Stimulated activated CD8-positive, alpha-beta memory T cell treated with anti-CD3 and anti-CD28 coated beads, Interleukin-7, amount 100 ng/mL, for 1 hour (primary cell): ENCODE measurements at places on chromosomes 2 and 18.

DNA sequence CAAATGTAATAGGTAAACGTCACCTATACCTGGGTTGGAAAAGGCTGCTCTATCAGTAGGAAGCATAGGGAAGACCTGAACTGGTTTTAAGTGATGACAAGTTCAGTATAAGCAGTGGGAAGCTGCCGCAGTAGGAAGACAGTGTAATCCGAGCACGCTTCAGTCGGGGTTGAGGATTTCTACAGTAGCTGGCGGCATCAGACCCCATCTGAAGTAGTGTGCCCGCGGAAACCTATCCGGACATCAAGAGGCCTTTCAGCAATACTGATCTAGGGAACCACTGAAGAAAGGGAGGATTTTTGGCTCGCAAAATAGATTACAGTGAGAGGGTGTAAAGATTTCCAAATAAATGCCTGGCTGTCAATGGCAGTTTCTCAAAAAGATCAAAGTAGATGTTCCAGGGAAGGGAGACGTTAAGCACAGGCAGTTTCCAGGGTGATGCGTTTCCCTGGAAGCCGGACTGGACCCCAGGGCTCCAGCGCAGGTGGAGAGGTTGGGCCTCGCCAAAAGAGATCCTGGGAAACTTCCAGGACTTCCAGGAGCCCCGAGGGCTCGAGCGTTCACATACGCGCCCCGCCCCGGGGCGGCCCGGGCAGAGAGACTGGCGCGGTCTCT lies 5.3 kb downstream of the LOXL3 start:
- no peak for DNase-seq

DNA sequence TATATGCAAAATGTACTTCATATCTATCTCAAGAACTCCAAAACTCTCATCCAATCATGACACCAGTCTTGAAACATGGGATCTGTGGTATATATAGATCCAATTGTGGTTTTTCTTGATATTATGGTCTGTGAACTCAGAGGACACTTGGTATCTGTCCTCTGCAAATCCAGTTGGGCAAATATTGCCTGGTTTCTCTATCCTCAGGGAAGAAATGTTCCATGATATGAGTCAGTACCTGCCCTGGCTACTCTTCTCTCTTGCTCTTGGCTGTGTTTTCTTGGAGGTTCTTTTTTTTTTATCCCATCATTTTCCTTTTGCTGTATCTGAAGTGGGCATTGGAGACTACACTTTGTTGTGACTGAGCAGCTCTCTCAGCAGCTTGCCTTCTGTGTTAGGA lies 10.9 kb downstream of the NBEAL1 start:
- DNase-seq: no peak

DNA sequence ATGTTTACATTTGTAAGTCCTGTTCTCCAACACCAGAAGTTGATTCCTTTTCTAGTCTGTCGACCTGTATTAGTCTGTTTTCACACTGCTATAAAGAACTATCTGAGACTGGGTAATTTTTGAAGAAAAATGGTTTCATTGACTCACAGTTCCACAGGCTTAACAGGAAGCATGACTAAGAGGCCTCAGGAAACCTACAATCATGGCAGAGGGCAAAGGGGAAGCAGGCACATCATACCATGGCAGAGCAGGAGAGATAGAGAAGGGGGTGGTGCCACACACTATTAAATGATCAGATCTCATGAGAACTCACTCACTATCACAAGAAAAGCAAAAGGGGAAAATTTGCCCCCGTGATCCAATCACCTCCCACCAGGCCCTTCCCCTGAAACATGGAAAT lies 112.8 kb upstream of the MAP3K20 start:
- no peak for DNase-seq

DNA sequence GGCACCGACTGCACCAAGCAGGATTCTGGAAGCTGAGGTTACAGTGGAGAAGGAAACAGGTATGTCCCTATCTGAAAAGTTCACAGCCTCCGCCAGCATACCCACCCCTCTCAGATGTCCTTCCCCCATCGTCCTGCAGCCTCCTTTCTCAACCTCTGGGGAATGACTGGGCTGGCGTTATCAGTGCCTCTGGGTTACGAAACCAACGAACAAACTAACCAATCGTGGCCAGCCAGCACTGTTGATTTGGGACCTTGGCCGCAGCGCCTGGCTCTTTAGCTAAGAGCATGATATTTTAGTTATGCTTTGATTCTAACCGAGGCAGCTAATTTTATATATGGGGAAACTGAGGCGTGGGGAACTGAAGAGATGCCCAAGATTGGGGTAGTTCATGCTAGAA lies 233.0 kb downstream of the TFCP2L1 start:
- DNase-seq: no peak

- DNase-seq: no peak
Measured at GRCh38 chr2:190678444-190679162, 29.7 kb downstream of the NAB1 start.

DNA sequence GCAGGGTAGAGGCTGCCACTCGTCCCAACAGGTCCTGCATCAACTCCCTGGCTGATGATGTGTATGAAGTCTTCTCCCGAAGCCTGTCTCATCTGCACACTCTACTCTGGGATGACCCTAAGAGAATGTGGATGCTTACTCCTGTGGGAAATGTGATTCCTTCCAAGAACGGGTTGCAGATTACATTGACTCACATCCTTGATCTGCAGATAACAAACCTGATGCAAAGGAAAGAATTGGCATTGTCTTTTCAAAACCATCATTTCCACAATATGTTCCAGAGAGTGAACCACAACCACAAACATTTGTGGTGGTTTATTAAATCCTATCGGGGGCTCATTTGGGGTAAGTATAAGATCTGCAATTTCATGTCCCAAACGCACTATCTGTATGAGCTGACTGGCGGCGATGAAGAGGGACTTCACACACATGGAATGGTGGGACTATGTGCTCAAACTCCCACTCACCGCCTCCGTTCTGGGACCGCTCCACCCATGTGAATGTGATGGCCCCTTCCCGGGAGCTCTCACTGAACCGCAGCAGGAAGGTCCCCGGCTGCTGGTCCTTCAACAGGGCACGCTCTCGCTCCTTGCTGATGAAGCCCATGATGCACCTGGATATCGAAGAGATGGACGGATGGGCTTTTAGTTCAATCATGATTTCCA lies 35.5 kb downstream of the STAT1 start:
- no peak for DNase-seq

- DNase-seq: no peak
Measured at GRCh38 chr2:18247282-18248110, 313.0 kb downstream of the RDH14 start.

GRCh38 chr2:95299961-95300360 lies 2.8 kb downstream of the KCNIP3 start:
- no peak for DNase-seq

DNA sequence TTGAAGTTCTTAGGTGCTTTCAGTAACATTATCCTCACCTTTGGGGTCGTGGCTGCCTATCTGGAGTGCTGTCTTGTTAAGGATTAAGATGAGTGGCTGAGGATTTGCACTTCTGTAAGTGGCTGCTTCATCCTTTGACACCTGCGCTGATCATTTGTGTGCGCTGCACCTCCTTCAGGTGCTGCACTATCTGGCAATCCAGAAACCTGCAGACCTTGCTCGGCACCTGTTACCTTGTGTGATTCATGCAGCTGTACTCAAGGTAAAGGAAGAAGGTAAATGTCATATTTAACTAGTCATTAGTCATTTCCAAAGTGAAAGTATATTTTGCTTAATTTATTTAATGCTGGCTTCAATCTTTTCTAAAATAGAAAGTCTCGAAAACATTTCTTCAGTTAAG lies 110.3 kb downstream of the RAB3GAP1 start:
- DNase-seq: no peak

DNA sequence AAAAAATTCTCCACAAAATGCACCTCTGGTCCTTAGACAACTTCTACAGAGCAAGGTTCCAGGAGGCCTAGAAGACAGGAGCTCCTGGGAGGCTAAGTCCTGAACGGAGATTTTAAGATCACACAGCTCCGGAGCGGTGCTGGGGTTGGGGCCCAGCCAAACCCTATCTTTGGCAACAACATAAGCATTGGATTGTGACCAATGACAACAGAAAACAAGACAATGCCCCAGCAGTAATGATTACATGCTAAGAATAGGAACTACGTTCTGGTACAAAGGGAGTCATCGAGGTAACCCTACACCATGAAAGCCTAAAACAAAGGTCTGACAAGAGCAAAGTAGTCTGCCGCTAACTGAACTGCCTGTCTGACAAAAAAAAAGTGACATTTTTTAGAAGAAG lies 171.2 kb downstream of the CMPK2 start:
- no peak for DNase-seq

GRCh38 chr2:185979546-185980071 lies 241.0 kb downstream of the FSIP2 start:
- no peak for DNase-seq

DNA sequence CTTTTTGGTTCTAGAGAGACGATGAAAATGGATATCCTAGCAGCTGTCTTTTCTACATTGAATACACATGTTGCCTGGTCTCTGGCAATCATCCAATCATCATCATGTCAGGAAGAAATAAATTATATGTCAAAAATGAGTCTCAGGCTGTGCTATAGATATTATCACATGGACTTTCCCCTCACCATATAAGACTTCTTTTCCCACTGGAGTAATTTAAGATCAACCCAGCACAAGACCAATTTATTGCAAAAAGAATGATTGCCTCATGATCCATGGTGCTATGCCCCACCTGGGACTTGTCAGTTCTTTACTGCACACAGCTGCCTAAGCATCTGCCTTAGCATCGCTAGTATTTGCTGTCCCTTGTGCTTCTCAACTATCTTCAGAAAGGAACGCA lies 783.7 kb upstream of the TMEFF2 start:
- DNase-seq: no peak

DNA sequence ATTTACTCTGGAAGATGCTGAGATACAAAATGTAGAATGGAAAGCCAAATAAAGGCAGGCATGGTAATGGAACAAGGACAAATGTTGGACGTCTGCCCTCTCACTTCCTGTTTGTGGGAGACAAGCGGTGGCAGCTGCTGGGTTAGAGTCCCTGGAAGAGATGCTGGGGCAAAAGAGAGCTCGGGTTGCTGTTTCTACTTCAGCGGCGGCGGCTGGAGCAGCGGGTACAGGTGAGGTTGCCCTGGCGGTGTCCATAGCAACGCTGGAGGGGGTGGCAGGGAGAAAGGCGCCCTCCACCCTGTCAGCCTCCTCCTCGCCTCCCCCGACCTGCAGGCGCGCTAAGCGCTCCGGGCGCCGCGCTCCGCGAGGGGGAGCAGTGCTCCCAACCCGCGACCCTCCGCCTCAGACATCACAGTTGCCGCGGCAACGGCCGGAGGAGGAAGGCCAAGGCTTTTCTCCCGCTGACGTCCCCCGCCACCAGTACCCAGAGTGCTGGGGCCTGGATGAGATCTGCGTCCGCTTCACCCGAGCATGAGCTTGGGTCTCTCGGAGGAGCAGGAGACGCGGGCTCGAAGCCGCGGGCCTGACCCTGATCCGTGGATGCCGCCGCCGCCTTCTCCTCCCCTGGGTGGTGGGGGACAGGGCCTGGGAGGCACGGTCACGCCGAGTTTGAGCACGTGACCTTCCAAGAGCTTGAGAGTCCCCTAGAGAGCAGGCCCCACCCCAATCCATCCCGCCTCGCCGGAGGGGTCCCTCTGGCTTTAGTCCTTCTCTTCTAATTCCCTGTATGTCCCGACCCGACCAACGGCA lies 65.6 kb downstream of the NOL4 start:
- DNase-seq: no peak

DNA sequence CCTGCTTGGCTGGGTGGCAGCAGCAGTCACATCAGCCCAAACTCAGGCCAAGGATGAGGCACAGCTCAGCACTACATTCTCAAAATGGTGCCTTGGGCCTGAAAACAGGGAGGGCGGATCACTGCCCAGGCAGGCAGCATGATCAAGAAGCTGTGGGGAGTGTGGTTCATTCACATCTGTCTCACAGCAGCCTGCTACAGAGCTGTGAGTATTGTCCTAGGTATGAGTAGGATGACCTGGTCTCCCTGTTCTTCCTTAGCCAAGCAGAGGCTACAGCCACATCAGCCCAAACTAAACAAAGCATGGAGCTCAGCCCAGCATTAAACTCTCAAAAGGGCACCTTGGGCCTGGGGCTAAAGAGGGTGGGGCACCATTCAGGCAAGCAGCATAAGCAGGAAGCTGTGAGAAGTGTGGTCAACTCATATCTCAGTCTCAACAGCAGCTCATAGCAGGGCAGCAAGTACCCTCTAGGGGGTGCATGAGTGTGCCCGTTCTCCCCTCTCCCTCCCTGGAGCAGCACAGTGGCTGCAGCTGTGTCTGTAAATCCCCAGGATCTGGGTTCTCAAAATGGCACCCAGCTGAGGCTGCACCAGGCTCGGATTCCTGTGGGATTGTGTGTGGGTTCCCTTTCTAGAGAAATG lies 139.6 kb downstream of the TRABD2A start:
- peak; percentile 4 for DNase-seq

DNA sequence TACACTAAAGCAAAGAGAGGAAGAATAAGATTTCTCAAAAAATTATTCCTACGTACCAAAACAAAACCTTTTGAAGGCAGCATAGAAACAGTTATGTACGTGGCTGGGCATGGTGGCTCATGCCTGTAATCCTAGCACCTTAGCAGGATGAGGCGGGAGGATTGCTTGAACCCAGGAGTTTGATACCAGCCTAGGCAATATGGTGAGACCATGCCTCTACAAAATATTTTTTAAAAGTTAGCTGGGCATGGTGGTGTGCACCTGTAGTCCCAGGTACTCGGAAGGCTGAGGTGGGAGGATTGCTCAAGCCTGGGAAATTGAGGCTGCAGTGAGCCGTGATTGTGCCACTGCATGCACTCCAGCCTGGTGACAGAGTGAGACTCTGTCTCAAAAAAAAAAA lies 14.9 kb upstream of the CYP26B1 start:
- no peak for DNase-seq

DNA sequence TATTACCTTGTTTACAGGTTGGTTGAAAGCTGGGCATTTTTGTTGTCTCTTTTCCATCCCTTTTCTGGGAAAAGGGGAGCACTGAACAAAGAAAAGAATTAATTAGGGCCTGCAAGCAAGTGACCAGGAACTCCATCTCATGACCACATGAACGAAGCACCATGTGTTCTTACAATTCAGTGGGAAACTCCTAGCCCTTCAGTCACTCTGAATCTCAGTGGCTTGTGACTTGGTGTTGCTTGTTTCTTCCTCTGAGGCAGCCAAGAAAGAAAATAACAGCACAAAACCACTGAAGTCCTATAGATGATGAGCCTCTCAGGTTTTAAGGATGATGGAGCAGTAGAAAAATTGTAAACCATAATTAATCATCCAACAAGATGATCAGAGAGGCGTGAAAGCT lies 129.1 kb upstream of the CAB39 start:
- no peak for DNase-seq

DNA sequence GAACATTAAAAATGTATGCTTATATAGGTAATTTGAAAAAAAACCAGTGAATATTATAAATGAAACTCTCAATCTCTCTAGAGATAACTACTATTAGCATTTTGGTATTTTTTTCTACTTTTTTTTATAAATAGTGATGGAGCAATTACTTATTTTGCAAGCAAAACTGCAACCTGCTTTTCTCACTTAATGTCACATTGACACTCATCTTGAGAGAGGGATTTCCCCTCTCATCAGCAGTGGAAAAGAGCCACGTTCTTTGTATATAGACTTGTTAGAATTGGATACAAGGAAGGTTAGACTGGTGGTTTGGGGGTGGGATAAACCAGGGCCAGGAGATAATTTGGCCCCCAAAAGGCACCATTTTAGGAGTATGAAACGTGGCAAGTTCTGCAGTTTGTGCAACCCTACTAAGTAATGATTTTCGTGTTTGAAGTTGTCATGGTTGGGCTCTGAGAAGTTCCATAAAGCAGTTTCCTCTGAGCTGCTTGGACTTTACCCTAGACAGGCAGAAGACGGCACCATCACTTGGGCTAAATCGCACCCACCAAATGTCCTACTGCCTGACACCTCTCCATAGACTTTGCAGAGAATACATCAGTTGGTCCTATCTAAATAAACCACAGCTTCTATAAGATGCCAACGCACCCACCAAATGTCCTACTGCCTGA lies 194.0 kb downstream of the ACTR3 start:
- DNase-seq: no peak
